ENCODE measurements at places on chromosomes 1 and 21. TPM values are rescaled to one million over a fixed set of nuclear protein-coding genes. Genes with fewer than 3 reads are reported as not detected.

APCS gene
- not detected for total RNA-seq

DNA sequence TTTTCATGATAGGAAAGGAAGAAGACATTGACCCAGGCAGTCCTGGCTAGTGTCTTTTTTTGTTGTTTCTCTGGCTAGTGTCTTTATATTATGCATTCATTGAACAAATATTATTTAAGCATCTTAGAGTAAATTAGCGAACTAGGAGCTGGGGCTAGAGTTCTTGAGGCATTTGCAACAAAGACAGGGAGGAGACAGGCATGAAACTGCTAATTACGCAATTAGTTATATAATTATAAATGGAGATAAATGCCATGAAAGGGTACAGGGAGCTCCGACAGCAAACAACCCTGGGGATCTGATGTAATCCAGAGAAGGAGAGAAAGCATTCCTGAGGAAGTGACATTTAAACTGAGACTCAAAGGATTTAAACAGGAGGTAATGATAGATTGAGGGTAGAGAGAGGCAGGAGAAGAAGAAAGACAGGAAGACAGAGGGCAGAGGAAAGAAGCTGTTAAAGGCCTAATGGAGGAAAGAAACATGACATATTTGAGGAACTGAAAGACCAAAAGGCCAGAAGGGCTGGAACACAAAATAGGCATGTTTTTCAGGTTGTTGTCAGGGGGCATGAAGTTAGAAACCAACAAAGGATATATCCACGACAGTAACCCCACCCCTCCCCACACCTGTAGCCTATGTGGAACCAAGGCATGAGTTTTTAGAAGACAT lies 99.5 kb upstream of the GJB5 start:
- no peak for DNase-seq

- no peak for DNase-seq
Measured at GRCh38 chr1:94862718-94863117, 42.6 kb downstream of the SLC44A3 start.

DNA sequence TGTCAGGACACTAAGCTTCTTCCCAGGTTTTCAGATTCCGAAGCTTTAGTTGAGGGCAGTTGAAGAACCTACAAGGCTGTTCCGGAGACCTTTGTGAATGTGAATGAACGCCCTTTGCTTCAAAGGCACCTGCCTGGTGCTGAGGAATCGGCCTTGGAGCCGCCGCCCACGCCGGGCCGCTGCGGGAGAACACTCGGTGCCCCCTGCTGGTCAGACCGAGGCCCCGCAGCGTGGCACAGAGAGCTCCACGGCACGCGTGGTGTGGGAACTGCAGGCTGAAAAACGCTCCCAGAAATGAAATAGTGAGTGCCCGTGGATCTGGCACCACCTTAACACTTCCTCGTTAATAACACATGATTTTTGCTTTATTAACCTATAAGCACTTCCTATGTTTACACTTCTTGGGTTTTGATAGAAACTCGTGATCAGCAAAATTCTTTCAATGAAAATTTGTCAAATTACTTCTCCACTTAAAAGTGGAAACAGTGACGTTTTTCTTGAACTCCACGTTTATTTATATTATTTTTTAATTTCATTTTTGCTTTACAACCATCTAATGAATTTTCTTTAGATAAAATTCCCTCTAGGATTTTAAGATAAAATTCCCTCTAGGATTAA lies 460.6 kb downstream of the DSCAM start:
- DNase-seq, result peak; percentile 82

DNA sequence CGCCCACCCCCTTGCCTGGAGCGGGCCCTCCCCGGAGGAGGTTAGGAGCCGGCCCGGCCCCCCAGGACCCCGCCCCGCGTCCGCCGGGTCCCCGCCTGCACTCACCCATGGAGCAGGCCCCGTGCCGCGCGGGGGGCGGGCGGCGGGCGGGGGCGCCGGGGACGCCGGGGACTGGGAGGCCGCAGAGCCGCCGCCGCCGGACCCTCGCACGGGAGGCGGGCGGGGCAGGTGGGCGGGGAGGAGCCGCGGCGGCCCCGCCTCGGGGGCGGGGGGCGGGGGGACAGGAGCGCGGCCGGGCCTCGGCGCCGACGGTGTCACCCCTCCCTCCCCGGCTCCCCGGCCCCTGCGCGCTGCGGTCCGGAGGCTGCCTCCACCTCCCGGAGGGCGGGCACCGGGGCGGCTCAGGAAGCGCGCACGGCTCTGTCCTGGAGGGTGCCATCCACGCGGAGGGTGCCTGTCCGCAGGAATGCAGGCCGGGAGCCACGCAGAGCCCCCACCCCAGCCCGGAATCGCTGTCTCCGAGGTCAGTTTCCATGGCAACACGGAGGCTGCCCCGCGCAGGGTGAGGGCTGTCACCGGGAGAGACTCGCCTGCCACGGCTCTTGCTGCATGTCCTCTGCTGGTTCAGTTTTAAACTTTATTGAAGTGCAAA lies 5.9 kb upstream of the PLEKHG5 start:
- DNase-seq, result peak; percentile 67

DNA sequence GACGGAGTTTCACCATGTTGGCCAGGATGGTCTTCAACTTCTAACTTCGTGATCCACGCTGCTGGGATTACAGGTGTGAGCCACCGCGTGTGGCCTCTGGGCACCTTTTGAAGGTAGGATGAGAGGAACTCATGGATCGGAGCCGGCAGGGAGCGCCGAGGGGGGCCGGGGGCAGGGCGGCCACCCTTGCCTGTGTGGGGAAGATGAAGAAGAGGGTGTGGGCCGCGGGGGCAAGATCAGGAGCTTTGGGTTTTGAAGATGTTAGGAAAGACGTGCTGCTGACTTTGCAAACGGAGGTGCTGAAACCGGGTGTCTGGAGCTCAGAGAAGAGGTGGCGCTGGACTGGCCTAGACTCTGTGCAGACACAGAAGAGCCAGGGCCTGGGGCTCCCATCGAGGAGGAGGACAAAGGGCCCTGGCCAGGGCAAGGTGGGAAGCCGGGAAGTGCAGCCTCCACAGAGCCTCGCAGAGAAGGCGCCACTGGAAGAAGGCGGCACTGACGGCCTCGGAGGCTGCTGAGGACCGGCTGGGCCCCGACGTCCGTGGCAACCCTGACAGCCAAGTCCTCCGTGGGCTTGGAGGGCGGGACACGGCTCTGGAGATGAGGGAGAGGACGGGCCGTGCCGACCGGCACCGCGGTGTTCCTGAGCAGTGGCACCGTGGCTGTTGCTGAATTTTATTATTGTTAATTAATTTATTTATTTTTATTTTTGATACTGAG lies 13.7 kb downstream of the RNF223 start:
- no peak for DNase-seq

GRCh38 chr1:52002038-52002917 lies 11.8 kb upstream of the RAB3B start:
- DNase-seq, result no peak

- no peak for DNase-seq
Measured at GRCh38 chr1:156143765-156144489, 9.5 kb upstream of the SEMA4A start.

- DNase-seq, result no peak
Measured at GRCh38 chr1:231214918-231215680, 25.9 kb upstream of the GNPAT start.

- DNase-seq, result no peak
Measured at GRCh38 chr1:226104671-226105121, 42.2 kb downstream of the H3-3A start.

GRCh38 chr1:245800901-245801605 lies 646.3 kb downstream of the KIF26B start:
- no peak for DNase-seq
